ENCODE measurements at places on chromosomes 4 and X.

DNA sequence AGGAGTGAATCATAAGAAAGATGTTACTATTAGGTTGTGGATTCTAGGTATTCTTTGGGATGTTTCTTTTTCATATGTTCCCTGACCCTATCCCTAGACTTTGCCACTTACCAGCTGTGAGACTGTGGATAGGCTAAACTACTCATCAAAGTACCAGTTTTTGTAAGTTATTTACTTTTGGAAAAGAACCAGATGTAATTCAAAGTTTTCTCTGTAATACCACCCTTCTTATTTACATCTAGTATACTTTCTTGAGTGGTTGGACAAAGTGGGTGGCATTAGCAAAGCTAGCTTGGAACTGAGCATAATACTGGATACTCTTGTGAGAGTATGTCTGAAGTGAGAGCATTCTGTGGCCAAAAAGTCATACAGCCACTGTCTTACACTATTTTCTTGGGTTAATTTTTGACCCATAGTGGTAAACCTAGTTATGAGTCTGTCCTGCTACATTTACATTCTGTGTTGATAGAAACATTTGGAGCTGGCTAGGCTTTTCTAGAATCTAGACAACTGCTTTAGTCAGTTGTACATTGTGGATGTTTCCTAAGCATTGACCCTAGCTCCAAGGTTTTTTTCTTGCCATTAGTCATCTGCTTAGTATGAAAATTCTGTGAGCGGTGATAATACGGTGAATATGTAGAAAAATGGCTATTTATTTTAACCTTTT is 41.7 kb downstream of the KDM6A start:
- no peak for DNase-seq

- no peak for DNase-seq
Observed at GRCh38 chr4:130705023-130705422, 1609.1 kb downstream of the C4orf33 start.

DNA sequence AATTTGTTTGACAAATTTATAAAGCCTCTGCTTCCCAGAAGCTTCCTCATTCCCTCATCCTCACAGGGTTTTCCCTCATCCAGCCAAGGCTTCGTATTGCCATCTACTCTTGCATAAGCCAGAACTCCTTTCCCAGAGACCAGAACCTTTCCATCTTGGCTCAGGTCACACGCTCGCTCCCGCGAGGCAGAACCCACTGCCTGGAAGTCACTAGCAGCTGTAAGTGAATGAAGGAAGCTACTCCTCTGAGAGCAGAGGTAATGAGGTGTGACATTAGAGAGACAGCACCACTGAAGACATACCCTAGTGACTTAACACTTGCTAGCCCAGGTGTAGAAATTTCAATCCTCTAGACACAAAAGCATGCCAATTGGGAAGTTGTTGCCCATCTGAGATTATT is 52.5 kb downstream of the LHFPL1 start:
- DNase-seq, result no peak

DNA sequence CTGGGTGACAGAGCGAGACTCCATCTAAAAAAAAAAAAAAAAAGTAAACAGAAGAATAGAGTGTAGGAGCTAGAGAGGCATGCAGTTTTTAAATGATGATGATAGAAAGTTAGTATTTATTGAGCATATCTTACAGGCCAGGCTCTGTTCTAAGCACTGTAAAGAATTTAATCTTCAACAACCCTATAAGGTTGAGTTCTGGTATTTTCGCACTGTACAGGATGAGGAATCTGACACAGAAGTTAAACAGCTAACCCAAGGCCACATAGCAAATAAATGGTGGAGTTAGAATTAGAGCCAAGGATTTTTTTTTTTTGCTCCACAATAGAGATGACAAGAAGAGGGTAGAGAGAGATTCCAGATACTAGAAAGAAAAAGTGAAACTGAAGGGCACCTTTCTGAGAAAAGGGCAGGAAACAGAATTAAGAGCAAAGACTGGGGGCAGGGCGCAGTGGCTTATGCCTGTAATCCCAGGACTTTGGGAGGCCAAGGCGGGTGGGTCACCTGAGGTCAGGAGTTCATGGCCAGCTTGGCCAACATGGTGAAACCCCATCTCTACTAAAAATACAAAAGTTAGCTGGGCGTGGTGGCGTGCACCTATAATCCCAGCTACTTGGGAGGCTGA is 56.1 kb downstream of the KLHL5 start:
- DNase-seq, result no peak

- DNase-seq, result no peak
Observed at GRCh38 chrX:75086731-75087195, 69.3 kb downstream of the ABCB7 start.

GRCh38 chr4:106898621-106899230 is 137.4 kb downstream of the DKK2 start:
- DNase-seq, result no peak

DNA sequence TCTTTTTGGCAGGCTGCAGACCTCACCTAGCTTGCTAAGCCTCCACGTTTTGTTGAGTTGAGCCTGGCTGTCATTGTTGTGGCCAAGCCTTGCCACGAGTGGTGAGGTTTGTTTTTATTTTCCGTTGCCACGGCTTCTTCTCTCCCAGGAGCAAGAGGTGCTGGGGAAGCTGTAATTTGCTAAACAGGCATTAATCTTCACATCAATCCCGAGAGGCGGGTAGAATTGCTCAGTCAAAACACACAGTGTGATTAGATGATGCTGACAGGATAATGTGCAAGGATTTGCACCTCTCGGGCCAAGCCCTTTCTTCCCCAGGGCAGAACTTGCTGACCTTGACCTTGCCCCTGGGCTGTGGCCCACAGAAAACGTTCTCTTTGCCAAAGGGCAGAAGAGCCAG is 72.2 kb upstream of the ATP6AP2 start:
- DNase-seq, result no peak

DNA sequence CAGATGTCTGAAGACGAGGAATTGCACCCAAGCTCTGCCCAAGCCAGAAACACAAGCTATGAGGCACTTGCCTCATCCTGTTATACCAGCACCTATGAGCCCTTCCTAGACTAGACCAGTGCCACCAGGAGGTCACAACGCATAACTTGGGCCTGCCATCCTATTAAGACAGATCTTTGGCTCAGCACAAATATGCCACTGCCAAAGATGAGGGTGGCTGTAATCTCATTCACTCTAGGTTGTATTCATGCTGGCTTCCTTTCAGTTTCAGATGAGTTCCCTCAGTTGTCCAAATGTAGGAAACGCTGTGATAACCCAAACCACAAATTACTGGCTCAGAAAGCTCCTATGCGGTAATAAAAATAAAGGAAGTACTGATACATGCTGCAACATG is 76.5 kb upstream of the CITED1 start:
- no peak for DNase-seq

- no peak for DNase-seq
Observed at GRCh38 chr4:121939690-121940089, 12.2 kb downstream of the TRPC3 start.

All from SIG-M5 (cell line).